ENCODE measurements at places on chromosomes 7 and 10.

DNA sequence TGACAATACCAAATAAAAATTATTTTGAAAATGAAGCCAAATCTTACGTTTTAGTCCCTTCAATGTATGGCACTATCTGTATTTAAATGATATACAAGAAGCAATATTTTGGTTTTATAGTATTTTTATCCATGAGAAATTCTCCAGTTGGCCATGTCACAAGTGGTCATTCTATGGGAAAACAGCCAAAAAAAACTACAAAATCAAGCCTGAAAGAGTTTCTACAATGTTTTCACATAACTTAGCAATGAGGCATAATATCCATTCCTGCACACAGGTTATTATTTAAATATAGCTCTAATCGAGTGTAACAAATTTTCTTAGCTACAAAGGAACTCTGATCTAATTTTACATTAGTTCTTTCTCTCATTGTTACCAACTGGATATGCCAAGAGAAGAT lies 5.4 kb downstream of the RAB11FIP2 start:
- no peak for DNase-seq

- DNase-seq, result no peak
These were observed 20.2 kb downstream of the PLPP4 start for GRCh38 chr10:120477021-120477742.

GRCh38 chr7:134932707-134933370 lies 53.5 kb upstream of the AGBL3 start:
- no peak for DNase-seq

- DNase-seq, result no peak
These were observed 1.6 kb downstream of the IDI2 start for GRCh38 chr10:1024103-1024502.

- no peak for DNase-seq
These were observed 56.9 kb upstream of the AOAH start for GRCh38 chr7:36781011-36781738.

DNA sequence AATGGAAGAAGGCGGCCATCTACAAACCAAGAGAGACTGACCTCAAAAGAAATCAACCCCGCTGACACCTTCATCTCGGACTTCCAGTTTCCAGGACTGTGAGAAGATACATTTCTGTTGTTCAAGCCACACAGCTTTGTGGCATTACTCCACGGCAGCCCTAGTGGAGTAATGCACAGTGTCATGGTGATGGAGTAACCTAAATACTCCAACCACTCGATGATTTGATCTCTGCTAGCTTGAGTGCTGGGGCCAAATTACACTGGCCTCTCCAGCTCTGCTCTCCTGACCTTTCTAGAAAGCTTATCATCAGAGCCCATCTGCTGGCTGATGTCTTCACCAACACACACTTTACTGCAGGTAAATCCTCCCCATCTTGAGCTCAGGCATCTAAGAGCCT lies 52.2 kb downstream of the GALNT17 start:
- DNase-seq, result no peak

- no peak for DNase-seq
These were observed 4.1 kb upstream of the CALML5 start for GRCh38 chr10:5503477-5503835.

DNA sequence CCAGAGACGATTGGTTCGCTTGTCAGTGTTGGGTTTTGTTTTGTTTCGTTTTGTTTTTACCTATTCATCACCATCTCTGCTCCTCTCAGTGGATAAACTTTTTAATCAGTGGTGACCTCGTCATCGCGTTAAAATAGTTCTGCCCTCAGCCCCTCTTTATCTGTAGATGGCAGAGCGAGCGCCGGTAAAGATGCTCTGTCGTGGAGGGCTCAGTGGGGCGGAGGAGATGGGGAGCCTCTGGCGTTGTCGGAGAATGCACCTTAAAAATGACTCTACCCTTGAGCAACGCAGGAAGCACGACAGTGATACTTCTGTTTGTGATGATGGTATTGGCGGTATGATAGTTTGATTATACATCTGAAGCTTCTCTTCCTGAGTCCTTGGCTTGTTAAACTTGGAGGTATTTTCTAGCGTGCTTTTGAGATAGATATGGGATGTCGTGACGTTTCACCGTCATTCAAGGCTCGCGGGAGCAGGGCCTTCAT lies 554 bp downstream of the CSGALNACT2 start:
- peak; percentile 12 for DNase-seq

- DNase-seq, result no peak
These were observed 120.2 kb upstream of the CTTNBP2 start for GRCh38 chr7:117993377-117994003.

DNA sequence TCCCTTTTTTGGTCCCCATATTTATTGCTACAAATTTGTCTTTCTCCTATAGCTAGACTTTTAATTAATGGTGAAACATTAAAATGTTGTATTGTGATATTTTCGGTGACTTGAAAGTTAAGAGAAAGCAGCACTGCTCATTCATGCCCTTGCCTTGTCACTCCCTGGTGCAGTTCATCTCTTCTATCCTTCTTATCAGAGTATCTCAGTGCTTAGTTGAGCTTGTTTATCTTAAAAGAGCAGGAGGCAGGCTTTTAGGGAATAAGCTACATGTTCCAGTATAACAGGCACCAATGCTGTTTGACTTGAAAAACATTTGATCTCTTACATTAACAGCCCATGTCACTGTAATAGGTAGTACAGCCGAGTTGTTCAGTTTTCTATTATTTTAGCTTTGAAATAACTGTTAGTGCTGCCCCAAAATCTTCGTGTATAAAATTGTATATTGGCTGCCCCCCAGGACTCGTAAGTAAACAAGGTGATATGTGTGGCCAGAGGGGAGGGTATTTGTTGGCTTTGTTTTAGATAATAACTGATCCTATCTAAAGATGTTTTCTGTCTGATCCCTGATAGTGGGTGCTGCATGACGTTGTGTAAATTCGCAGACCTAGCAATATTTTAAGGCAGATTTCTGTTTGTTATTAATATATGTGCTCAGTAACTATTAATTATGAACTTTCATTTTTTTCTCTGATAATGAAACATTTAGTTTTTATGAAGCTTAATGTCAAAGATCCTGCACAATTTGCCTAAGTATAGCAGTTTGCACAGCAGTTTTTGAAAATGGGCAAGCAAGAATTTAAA lies 96.5 kb downstream of the BTRC start:
- no peak for DNase-seq

- no peak for DNase-seq
These were observed 111.4 kb upstream of the JCAD start for GRCh38 chr10:30170814-30171213.

- DNase-seq, result no peak
These were observed 13.3 kb upstream of the PRDX3 start for GRCh38 chr10:119191881-119192280.

DNA sequence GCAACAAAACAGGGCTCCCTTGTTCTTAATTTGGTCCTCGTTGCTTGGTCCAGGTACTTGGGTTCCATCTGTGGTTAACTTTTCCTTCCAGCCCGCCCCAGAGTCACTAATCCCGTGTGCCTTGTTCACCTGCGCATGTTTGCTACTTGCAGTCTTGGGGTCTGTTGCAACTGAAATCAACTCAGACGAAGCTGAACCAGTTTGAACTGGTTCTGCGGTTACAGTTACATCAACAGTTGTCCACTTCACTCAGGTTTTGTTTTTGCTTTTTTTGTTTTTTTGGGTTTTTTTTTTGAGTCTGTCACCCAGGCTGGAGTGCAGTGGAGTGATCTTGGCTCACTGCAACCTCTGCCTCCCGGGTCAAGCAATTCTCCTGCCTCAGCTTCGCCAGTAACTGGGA lies 34.7 kb downstream of the TRRAP start:
- DNase-seq, result no peak

GRCh38 chr7:121774563-121774962 lies 98.4 kb upstream of the PTPRZ1 start:
- DNase-seq, result no peak

DNA sequence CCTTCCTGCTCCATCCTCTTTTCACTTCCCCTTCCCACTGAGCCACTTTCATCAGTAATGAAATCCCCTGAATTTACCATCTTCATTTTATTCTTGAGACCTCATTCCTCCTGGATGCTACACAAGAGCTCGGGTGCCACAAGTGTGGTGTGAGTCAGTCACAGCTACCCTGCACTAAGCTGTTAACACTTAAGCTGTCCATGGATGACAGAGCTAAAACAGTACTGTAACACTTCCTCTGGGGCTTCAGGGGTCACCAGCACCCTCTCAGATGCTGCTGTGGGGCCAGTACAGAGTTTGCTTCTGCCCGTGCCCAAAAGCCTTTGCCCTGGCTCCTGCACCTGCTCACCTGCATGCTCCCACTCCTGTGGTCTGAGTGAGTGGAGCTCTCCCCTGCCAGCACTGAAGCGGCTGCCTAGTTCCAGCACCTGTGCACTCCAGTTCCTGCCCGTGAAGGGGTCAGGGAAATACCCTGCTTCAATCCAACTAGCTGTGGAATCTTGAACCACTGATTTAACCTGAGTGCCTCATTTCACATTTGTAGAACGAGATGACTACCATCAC lies 71.9 kb downstream of the POT1 start:
- DNase-seq, result no peak

- DNase-seq, result no peak
These were observed 430.2 kb upstream of the VSTM2A start for GRCh38 chr7:54111814-54112511.

DNA sequence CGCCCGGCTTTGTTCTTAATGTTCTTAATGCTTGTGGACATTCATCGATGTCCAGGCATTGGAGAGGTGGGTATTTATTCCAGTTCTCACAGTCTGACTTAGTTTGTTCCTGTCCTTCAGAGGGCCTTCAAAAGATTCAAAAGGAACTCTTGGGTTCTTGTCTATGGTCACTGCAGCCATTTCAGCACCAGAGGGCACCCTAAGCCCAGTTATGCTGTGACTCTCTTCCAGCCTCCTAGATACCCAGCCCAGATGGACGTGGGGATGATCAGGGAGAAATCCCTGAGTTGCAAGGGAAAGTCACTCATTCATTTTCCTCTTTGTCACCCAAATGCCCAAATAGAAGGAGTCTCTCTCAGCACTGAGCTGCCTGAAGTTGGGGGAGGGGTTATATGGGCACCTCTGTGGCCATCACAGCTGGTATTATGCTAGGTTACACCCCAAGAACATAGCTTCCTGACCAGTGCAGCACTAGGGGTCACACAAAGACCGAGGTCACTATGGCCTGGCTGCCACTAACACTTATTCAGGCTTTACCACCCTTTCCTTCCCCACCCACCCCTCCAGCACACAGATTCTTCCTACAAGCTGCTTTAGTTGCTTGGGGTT lies 26.5 kb upstream of the CCDC126 start:
- DNase-seq, result peak; percentile 39

DNA sequence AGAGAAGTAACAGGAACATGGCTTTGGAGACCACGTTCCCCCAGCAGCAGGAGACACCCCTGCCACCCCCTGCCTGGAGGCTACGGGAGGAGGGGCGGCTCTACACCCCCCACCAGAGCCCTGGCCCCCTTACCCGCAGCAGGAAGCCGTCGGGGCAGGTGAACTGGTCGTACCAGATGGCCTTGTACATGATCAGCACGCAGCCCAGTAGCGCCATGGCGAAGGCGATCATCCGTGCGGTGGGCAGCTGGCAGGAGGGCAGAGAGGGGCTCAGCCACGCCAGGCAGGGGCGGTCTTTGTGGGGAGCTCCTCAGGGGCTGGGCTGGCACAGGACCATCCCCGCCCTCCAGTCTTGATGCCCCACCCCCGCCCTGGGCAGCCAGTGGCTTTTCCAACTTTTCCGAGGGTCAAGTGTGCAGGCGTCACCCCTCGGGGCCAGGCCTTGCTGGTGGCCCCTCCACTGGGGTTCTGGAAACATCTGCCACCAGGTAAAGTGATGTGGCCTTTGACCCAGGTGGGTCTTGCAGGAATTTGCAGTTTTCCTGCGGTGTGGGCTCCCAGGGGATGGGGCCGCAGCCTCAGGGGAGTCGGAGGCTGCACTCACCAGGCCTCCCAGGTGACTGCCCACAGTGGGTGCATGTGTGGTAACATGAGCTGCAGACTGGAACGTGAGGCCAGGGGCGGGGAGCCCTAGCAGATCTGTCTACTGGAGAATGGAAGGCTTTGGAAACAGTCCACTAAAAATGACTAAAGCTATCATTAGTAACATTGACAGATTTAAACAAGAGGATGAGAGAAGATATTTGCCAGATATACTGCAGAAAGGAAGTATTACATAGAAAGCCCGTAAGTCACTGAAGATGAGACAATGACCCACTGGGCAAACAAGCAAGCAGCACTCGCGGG lies 9.7 kb downstream of the CALY start:
- DNase-seq, result no peak
